ENCODE measurements at places on chromosomes 12 and 14.

DNA sequence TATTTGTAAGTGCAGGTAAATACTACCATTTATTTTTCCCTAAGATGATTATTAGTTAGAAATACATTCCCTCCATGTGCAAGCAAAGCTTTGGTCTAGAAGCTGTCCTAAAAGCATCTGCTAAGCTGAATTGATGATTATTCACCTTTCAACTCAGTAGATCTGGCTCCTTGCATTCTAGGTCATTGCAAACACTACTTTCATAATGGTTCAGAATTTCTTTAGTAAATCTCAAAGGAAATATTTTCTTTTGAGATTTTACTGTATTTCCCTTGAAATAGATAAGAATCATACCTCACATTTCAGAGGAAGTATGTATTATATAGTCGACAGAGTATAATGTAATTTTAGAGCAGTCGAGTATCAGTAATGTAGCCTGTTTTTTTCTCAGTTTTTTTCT, 2.4 kb downstream of the ETNK1 start:
- no peak for DNase-seq

- no peak for DNase-seq
These were observed 280.0 kb upstream of the E2F7 start for GRCh38 chr12:77345336-77345735.

GRCh38 chr12:59895166-59895775, 299.4 kb downstream of the SLC16A7 start:
- peak; percentile 1 for DNase-seq

GRCh38 chr14:79638672-79639266, 572.5 kb downstream of the DIO2 start:
- DNase-seq, result no peak

- peak; percentile 70 for DNase-seq
These were observed 35.3 kb downstream of the NUBPL start for GRCh38 chr14:31596342-31597095.

DNA sequence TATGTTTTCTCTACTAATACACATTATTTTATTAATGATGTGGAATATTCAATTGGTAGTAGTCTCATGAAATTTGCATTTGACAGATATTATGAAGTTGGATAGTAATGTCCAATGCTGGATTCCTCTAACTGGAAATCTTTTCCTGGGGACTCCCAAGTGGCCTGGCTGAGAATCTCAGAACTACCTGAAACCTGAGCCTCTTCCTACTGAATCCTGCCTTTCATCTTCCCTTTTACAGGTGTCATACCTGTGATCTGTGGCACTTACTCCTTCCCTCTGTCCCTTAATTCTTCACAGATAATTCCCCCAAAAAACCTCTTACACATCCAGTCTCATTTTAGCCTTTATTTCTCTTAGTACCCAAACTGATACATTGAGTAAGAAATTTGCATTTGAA, 89.7 kb upstream of the MYF6 start:
- no peak for DNase-seq

DNA sequence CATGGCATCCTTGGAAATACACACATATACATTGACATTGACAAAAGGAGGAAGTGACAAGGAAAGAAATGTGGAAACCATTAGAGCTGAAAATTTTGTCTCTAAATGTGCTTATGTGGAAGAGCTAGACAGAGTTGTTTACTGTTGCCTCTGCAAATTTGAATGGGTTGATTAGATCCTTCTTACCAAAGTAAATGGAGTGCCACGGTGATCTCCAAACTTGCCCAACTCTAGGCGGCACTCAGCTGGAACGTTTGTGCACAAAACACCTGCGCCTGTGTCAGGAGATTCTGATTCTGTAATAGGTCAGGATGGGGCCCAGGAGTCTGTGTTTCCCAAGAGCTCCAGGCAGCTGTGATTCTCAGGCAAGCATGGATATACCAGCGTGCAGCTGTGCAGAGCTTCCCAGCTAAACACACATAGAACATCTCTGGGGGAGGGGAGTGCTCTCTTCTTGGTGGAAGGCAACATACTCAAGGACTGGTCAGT, 77.8 kb upstream of the BDKRB2 start:
- no peak for DNase-seq

DNA sequence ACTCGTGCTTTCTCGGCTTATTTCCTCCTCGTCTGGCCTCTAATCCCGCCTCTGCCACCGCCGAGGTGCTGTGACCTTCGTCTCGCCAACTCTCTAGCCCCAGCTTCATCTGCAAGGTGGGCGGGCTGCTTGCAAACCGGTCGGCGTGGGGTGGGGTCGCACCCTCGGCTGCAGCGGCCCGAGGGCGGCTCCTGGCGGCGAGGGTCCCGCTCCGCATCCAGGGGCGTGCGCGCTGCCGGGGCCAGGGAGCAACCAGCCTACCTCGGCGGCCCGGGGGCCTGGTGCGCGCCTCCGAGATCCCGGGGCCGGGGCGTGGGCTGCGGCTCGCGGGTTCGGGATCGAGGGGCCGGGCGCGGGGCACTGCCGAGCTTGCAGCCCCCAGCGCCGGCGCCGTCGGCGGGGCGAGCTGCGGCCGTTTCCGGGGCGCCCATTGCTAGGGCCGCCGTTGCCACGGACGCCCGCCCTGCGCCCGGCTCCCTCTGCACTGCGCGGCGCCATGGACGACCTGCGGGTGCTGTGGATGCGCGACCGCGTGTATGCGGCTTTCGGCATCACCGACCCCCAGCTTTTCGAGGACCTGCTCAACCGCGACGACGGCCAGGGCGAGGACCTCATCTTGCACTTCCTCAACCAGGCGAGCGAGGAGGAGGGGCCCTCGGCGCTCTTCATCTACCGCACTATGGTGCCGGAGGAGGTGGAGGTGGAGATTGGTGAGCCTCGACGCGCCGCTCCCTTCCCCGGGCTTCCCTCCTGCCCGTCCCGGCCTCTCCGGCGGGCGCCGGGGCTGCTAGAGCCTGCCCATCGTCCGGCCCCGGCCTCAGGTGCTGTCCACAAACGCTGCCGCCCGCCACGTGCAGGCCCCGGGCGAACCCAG, at the start of gene DNAH10:
DNAH10 (plus strand) TSS at position 461 of the 874 bp plus-strand sequence; CDS start at position 497, 36 bp downstream.
- no peak for DNase-seq

DNA sequence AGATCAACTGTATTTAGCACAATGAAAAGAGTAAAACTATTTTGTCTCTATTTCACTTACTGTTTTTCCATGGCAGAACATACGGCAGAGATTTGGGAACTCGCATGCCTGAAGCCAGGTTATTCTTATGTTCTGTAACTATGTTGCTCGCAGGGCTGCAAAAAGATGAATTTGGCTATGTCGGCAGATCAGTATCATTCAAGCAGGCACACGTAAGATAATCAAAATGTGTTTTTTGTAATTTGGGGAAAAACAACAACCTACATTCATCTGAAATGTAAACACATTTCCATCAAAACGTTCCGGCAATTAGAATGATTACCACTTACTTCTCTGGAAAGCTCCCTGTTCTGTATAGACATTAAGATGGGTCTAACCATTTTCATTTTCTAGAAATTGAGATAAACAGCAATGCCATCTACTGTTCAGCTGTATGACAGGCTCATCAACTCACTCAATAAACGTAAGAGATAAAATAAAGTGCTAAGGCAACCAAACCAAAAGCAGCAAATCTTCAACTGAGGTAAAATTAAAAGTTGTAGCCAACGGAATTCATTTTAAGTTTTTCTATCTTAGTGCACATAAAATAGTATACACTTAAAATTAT, 13.0 kb downstream of the GTSF1 start:
- DNase-seq, result no peak

DNA sequence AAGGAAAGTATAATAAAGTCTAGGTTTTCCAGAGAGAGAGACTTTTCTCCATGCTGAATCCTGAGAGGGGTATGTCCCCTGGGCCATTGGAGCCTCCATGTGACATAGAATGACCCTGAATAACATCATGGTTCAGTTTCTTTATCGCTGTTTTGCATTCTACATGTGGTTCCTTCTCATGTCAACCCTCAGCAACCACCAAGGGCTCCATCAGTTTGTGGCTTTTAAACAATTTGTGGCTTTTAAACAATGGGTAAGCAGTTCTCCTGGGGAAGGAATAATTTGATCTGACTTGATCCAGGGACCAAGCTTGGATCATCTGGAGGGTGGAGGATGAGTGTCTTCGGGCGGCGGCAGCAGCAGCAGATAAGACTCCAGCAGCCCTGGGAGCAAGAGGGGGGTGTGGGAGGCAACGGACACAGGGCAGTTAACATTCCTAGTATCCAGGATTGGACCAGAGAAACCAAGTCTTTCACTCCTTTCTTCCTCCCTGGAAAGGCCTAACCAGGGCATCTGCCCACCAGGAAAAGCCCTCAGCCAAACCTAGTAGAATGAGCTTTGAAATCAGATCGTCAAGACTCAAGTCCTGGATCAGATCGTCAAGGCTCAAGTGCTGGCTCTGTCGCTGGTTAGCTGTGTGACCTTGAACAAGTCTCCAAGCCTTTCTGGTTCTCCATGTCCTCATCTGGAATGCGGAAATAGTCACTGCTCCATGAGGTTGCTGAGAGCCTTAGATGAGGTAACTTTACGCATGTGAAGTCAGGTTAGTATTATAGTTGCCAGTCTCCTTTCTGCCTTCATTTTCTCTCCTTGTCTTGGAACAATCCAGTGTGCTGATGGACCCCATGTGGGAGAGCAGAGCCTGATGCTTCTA, 27.8 kb upstream of the FAM222A start:
- DNase-seq, result no peak

DNA sequence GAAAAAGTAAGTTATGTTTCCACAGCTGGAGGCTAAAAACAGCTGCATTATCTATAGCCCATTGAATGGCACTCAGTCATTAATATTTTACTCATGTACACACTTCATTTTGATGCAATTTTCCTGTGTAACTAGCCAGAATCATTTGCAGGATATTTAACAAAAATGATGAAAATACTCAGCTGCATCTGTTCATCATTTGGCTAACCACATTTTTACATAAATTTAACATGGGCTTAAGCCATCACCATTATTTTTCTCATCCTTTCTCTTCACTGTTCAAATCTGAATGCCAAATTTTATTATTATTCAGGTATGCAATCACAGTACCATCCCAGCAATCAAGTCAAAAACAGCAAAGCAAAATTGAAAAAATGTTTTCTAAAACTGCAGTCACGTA, 41.8 kb downstream of the ATXN7L3B start:
- DNase-seq, result no peak

- DNase-seq, result no peak
These were observed 25.3 kb downstream of the MUCL1 start for GRCh38 chr12:54879579-54879978.

DNA sequence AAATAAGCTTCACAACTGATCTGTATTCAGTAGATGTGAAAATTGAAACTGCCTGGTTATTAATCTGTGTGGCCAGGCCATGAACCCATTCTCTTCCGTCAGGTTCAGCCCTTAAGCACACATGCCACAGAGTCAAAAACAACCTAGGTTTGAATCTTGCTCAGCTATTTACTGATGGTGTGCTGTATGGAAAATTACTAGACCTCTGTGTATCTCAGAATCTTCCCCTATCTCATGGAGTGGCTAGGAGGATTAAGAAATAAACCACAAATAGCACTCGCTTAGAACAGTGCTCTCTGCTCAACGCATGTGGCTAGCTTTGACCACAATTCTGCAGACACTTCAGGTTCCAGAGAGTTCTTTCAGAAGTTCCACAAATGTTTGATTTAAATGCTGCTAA, 240.7 kb upstream of the PLEKHG7 start:
- DNase-seq, result peak; percentile 11

DNA sequence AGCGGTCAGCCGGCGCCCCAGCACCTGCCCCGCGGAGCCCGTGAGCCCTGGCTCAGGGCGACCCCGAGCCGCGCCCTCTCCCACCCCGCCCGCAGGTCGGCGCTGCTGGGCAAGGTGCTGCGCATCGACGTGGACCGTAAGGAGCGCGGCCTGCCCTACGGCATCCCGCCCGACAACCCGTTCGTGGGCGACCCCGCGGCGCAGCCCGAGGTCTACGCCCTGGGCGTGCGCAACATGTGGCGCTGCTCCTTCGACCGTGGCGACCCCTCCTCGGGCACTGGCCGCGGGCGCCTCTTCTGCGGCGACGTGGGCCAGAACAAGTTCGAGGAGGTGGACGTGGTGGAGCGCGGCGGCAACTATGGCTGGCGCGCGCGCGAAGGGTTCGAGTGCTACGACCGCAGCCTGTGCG, 14.4 kb downstream of the HHIPL1 start:
- no peak for DNase-seq

- DNase-seq, result no peak
These were observed 22.1 kb downstream of the FOXN3 start for GRCh38 chr14:89394972-89395371.

DNA sequence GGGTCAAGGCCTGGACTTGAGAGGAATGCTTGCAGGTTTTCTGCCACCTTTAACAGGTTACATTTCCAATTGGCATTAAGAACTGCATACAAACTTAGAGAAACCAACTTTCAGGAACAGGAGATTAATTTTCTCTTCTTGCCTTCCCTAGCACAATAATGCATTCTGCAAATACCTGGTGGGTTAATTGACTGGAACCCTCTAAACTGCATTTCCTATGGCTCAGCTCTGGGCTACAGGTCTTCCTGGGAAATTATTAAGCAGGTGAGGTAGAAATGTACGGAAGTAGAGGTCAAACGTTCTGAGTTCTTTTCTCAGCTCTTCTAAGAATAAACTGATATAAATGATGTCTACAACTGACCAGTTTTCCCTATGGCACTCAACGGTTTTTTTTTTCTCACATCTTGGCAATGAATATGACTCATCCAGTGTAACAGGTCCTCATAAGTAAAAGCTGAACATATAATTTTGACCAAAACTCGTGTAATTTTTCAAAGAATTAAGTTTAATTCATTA, 144.9 kb upstream of the PELI2 start:
- no peak for DNase-seq

GRCh38 chr12:49972641-49973360, at the start of gene AQP6:
TSS of gene AQP6 (plus strand) at chr12:49972947. CDS start at chr12:49973174, 227 bp downstream.
- no peak for DNase-seq

DNA sequence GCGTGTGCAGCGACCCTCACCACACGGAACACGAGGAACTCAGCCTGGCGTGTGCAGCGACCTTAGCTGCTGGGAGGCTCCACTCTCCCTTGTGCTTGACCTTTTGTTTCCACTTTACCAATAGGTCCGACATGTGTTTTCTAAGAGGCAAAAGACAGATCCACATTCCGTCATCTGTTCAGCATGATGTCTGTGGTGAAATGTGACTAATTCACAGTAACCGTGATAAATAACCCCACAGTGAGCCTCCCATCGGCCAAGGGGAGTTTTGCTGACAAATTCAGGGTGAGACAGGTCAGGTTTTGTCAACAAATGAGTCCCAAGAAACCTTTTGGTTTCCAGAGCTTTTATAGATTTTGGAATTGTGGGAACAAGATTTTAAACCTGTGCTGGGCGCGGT, 55.9 kb downstream of the MOK start:
- DNase-seq, result peak; percentile 31

GRCh38 chr12:54047160-54047963, 6.3 kb upstream of the HOXC4 start:
- DNase-seq, result no peak
